AG10803 (cell line): ENCODE measurements at places on chromosomes 11 and 22.

DNA sequence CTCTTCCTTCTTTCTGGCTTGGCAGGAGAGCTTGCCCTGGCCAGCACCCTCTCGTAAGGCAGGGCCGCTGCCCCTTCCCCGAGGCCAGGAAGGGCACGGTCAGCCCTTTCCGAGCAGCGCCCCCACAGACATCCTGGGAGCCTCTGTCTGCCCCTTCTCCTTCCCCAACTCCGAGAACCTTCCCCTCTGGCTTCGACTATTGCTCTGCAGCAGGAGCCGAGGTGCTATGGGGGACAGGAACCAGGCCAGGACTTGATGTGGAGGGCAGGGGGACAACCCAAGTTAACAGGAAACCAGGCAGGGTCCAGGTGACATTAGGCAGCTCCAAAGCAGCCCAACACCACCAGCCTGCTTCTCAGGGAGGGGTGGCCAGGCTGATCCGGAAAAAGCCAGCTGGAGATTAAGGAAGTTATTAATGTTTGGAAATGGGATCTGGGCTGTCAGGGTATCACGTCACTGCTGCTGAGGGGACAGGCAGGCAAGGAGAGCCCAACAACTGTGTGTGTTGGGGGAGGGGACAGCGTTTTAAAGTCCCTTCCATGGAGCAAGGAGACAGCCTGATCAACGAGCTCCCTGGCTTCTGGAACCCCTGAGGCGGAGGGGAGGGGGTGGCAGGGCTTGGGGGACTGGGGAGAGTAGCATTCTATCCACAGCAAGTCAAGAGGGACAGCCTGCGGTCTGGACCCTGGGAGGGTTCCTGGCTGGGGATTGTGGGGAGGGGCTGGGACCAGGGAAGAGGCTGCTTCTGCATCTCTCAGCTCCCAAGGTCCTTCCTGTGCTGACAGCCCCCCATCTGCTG is 27.3 kb downstream of the SYT7 start:
- DNase-seq: no peak

- no peak for DNase-seq
These were observed 43.6 kb downstream of the IGF2 start for GRCh38 chr11:2095542-2095941.

DNA sequence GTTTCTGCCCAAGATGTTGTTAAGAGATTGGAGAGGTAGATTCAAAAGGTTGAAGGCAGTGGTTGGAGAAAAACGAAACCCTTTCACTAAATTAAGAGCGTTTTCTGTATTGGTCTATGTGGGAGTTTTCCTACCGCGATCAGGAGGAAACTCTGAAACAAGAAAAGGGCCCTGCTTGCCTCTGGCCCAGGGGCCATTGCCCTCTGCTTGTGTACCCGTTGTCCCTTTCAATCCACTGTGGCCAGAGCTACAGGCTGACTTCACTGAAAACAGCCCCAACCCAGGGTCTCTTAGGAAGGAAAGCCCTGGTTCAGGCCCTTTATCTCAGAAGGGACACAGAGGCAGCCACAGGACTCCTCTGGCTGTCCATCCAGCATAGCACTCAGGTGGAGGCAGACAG is 99.1 kb downstream of the CSNK2A3 start:
- no peak for DNase-seq

GRCh38 chr22:44913198-44913983 is 96.4 kb downstream of the PHF21B start:
- no peak for DNase-seq

- DNase-seq: no peak
These were observed 109.9 kb upstream of the CLMP start for GRCh38 chr11:123304828-123305466.

GRCh38 chr11:47257517-47258316 is at the start of gene NR1H3:
TSS of gene NR1H3 (plus strand) at chr11:47257996. CDS start at chr11:47259217, 1,221 bp downstream.
- peak; percentile 56 for DNase-seq

GRCh38 chr11:86134580-86135318 is 65.9 kb upstream of the PICALM start:
- no peak for DNase-seq

DNA sequence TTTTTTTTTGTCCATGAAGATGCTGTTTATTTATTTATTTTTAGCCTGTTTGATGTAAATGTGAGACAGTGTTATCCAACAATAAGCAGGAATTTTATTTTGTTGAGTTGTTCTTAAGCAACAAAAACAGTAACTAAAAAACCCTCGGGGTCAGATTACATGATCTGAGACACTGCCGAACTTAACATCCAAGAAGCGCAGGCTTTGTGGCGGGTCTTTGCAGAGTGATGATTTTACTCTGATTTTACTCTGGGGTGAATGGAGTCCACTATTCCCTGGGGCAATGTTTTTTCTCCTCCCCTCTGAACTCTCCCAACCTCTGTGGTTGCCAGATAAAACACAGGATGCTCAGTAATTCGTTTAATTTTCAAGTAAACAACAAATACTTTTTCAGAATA is 450.1 kb upstream of the B3GAT1 start:
- no peak for DNase-seq

- DNase-seq: no peak
These were observed 67.3 kb downstream of the IMMP1L start for GRCh38 chr11:31442086-31442485.

DNA sequence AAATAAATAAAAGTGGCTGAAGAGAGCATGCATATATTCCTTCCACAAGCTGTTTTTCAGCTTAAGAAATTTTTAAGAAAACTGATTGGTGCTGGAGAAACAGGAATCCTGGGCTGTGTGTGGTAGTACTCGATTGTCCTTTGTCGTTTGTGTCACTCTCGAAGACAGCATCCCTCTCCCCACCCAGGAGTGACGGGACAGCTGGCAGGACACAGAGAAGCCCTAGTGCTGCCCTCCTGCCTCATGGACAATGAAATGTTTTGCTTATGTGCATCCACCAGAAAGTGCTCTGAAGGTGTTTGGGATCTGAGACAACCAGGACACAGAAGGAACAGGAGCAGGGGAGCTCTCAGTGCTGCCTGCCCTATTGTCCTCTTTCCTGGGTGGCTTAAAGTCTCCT is 12.8 kb downstream of the PLAAT4 start:
- no peak for DNase-seq

- no peak for DNase-seq
These were observed 86.1 kb downstream of the GRIA4 start for GRCh38 chr11:105696000-105696399.

DNA sequence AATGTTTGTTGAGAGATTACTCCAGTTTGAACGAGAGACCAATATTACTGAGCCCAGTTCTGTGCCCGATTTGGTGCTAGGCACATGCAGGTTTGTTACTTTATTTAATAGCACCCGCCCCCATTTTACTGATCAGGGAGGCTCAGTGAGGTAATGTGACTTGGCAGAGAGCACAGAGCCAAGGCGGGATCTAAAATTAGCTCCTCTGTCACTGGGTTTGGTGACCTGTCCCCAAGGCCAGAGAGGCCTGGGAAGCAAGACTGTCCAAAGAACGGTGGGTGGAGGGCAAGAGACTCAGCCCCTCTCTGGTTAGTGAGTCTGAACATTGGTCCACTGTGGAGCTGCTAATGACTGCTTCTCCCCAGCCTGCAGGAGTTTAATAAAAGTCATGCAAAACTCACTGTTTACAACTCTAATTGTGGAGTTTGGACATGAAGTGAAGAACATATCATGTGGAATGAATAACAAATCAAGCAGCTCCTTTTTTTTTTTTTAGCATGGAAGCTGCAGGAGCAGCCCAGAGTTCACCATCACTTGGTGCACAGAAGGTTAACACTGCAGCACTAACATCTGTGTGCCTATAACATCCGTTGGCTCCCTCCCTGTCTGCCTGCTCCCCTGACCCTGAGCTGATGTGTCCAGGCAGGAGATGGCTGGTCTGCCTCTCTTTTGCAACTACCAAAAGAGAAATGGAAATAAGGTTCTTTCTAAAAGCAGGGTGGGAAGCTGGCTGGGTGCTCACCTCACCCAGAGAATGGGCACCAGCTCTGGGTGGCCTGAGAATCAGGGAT is 39.0 kb downstream of the CSNK2A3 start:
- no peak for DNase-seq

DNA sequence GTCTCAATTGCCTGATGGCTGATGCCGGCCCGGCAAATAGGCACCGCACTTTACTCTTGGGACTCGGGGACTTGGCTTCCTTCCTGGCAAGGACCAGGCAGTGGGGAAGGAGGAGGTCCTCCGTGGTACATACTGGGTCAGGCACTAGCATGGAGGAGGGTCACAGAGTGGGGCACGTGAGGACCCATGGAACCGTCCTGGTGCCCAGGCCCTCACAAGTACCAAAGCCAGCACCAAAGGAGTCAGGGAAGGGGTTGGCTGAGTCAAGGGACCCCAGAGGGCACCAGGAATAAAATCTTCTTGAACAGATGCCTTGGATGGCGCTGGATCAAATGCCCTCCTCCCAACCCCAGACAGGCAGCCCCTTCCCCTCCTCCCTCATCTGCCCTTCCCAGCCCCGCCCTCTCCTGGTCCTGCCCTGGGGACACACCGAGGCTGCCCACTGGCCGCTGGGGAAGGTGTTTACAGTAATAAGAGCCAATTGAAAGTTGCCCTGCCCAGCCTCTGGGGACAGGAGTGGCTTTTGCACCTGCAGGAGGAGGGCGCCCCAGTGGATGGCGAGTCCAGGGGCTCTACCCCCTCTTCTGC is 5.6 kb upstream of the CARNS1 start:
- no peak for DNase-seq

- no peak for DNase-seq
These were observed 114.2 kb downstream of the EFCAB6 start for GRCh38 chr22:43697894-43698293.

GRCh38 chr22:32810555-32811133 is 9.1 kb downstream of the TIMP3 start:
- DNase-seq: no peak

- no peak for DNase-seq
These were observed 92.8 kb downstream of the MED15 start for GRCh38 chr22:20600137-20600673.

DNA sequence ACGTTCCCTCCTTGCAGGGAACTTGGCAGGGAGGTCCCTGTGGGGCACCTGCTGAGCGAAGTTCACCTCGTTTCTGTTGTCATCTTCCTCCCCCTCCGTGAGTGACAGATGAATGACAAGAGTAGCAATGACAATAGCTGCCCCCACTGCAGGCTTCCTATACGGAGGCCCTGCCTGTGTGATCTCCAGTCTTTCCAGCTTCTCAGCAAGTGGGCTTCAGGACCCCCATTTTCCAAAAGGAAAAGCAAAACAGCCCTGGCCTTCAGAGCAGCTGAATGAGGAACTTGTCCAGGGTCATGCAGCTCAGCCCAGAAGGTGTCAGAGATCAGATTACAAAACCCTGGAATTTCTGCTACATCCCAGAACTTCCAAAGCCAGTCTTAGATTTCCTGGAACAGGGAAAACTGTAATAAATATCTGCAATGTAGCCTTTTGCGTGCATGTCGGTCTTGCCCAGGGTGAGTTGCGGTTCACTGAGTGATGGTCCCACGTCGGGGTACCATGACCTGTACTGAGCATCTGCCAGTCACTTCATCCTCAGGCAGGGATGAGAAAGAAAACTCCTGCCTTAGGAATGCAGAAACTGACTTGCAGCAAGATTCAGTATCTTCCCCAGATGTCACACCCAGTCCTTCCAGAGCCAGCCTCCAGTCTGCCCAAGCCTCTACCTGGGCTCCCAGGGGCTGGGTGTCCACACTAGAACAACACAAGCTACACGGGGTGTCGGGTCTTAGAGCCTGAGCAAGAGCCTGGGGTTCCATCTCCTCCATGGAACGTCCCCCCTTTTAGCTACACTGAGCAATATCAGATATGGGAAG is 1457.0 kb downstream of the BRD1 start:
- DNase-seq: peak; percentile 3

DNA sequence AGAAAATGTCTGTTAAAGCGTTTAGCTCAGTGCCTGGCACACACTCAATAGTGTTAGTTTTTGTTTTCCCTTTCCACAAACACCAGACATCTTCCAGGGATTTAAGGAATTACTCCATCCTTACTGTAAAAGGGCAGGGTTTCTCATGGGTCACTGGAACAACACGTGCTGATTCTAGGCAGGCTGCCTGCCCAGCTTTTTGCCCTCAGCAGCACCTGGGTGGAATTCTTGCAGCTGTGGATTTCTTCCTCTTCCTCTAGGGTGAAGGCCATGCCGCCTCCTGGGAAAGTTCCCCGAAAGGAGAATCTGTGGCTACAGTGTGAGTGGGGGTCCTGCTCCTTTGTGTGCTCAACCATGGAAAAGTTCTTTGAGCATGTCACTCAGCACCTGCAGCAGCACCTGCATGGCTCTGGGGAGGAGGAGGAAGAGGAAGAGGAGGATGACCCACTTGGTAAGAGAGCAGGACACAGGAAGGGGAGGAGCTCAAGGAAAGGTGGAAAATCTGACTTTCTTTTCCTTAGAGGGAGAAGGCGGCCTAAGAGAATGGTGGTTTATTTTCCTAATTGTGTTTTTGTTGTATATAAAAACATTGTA is 5.4 kb downstream of the HINFP start:
- no peak for DNase-seq

DNA sequence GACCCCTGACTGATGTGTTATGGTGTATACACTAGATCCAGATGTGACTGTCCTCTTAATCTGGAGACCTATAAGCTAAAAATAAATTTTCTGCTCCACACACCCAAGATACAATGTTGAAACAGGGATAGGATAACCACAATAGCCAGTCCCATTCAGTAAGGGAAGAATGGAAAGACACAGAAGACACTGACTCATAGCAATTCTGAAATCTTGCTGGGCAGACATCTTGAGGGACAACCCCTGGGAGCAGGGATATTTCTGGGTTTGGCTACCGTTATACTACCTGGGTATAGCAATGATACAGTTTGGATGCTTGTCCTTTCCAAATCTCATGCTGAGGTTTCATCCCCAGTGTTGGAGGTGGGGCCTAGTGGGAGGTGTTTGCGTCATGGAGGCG is 93.9 kb downstream of the BUD13 start:
- DNase-seq: no peak

- no peak for DNase-seq
These were observed 1318.9 kb downstream of the LRRC4C start for GRCh38 chr11:40140560-40140959.

- DNase-seq: peak; percentile 59
These were observed 83.9 kb downstream of the RRAS2 start for GRCh38 chr11:14275076-14275475.

DNA sequence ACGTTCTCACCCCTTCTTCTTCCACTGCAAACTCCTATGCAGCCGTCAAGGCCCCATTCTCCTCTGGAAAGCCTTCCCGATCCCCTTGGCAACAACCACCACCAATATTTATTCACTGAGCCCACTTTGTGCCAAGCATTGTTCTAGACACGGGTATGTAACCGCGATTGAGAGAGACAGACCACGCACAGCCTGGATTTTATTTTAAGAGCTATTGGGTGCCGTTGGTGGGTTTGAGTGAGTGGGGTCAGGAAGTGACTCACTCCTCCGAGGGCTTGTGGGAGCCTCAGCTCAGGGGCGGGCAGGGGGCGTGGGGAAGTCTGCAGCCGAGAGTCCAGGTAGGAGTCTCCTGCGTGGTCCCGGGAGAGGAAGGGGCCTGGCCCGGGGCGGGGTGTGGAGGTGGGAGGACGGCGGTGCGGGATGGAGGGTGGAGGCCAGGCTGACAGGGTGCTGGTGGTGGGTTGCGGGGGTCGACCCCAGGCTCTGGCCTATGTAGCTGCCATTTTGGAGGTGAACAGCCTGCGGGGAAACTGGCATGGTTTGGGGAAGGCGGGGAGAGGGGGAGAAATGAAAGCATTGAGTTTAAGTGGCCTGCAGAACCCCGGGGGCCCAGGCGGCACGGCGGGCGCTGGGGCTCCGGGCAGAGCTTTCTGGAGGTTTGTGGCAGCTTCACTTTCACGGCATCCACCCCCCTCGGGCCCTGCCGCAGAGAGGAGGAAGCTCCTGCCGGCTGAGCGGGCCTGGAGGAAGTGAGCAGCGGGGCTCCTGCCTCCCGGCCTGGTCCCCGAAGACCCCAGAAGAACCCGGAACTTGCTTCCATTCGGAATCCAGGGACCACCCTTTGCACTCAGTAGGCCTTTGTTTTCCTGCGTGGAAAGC is 547 bp downstream of the PARVG start:
- no peak for DNase-seq

GRCh38 chr11:42593441-42593840 is 718.4 kb upstream of the API5 start:
- DNase-seq: no peak
